NCI-H2029 (cell line): ENCODE measurements at places on chromosomes 6 and 20.

GRCh38 chr6:154301839-154302752, 54.5 kb downstream of the IPCEF1 start:
- DNase-seq, result no peak

DNA sequence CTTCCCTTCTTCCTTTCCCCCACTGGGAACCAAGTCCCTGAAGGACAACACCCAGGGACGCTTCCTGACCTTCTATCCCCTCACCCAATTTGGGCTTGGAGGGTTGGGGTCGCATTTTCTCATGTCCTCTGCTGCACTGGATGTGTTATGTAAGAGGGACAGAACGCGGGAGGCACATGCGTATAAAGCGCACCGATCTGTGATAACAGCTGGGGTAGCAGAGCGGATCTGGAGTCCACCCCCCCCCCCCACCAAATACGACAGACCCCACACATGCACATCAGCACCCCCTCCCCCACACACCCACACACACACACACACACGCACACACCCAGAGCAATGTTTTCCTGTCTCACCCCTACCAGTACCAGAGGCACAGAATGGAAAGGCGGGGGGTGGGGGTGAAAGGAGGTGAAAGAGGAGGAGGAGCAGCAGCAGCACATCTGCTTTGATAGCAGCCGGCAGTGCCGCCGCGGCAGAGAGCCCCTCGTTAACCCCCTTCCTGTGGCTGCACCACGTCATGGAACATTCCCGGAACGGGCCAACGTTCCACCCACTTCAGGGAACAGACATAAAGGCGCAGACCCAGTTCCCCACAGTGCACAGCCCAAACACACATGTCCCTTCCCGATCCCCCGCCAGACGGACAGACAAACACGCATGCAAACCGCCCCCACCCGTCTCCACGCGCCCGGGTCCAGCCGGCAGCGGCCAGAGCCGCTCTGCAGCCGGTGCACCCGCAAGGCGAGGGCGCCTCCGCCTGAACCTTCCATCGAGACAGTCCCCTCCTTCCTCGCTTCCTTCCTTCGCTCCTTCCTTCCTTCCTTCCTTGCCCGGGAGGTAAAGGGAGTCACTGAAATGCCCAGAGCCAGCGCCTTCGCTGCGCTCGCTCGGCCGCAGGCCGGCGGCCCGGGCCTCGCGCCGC, 590 bp downstream of the HIVEP2 start:
- DNase-seq, result no peak

DNA sequence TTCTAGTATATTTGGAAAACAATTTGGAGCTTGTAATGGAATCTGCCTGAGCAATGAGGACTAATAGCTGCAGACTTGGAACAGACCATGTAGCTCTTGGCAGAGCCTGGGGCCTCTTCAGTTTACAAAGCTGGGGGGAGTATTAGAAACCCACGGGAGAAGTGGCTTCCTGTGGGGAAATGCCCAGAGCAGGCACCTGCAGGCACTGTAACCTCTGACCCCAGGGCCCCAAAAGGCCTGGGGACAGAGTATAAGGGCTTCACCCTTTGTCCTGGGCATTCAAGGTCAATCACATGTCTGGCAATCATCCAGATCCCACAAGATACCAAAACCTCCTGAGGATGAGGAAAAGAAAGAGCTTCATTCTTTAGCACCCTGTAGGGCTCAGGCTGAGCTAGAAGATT, 19.4 kb downstream of the PKIG start:
- no peak for DNase-seq

GRCh38 chr20:38134427-38135270, 30.4 kb downstream of the TGM2 start:
- DNase-seq, result no peak

GRCh38 chr6:34145161-34146020, 496 bp downstream of the GRM4 start:
- no peak for DNase-seq

GRCh38 chr20:40960521-40960956, 68.1 kb upstream of the TOP1 start:
- DNase-seq, result no peak

DNA sequence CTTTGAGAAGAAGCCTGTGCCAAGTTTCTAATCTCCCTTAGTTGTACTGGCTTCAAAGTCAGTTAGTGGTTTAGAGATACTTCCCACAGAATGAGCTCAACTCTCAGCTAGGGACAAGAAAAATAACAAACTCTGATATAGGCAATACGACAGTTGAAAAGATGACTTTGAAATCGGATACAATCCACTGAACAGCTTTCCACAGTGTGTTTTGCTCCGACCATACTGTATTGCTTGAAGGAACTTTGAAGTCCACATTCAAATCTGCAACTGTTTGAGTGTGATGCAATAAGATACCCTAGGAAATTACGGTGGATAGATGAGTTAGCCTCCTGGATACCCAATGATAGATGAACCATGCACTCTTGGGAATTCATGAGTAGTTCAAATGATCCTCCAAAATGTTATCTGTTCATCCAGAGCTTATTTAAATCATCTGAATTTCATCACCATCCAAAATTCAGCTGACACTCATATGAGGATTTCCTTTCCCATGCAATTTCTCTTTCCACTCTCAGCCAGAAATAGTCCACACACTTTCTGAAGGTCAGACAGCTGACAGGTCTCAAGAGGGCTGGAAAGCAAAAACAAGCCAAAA, 443.8 kb downstream of the HAO1 start:
- no peak for DNase-seq

GRCh38 chr6:49919935-49920644, 43.9 kb downstream of the DEFB114 start:
- no peak for DNase-seq

DNA sequence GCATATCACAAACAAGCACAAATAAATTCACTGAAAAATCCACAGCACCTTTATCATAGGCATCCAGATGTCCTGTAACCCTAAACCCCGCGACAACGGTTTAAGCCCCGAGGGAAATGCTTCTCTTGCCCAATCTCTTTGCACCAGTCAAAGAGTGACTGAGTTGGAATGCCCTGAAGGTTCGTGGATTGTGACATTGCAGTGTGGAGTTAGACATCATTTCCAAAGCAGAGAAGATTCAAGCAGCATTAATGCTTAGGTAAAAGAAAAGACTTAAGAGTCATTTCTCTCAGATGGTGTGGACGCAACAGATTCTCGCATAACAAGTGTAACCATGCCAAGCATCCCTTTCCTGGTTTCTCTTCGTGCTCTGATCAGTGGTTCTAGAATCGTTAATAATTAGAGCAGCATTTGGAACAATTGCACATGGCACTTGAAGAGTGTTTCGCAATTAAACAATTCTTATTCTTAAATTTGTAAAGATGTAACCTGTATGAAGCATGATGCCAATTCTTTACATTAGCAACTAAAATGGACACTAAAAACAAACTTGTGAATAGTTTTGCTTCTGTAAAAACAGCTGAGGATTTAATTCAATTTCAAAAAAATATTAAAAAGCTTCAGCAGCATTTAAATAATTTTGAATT, 121.6 kb downstream of the HIVEP2 start:
- DNase-seq, result no peak

DNA sequence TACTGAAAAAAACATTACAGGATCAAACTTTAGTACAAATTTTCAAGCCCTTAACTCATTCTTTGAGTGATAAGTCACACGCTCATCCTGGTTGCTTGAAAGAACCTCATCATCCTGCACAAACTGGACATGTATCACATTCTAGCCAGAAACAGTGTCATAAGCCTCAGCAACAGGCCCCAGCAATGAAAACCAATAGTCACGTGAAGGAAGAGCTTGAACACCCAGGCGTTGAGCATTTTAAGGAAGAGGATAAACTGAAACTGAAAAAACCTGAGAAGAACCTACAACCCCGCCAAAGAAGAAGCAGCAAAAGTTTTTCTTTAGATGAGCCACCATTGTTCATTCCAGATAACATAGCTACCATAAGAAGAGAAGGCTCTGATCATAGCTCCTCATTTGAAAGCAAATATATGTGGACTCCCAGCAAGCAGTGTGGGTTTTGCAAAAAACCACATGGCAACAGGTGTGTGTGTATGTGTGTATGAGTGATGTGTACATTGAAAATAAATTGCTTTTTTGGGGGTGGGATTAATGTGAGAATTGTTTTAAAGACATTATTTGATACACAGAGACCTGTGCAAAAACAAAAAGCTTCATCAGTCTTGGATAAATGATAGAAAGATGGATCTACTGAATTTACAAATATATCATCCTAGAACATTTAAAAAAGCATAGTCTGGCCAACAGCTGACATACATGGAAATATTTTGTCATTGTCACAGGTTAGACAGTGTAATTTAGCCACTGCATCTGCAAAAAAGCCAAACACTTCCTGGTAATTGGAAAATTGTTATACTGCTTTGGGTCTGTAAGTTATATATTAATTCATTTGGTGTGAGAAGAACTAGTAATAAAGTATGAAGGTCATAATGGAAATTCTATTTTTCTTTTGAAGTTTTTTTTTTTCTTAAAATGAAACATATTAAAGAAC, 50.1 kb downstream of the PHF3 start:
- DNase-seq, result no peak

- DNase-seq, result no peak
Observed at GRCh38 chr6:62328607-62329006, 42.6 kb upstream of the KHDRBS2 start.

GRCh38 chr20:22801528-22801927, 217.2 kb upstream of the FOXA2 start:
- no peak for DNase-seq
